B cell (primary cell): ENCODE measurements at places on chromosomes 7 and 10. TPM values are rescaled to one million over a fixed set of nuclear protein-coding genes. Genes with fewer than 3 reads are reported as not detected.

CLDN4 gene
- not detected in 2 replicates for total RNA-seq

- no peaks in the 10 kb centered on the region for H3K36me3 ChIP-seq
- no peak overlapping the region for H3K4me3 ChIP-seq
- no peaks in the 10 kb centered on the region for H3K27me3 ChIP-seq
- H3K27ac ChIP-seq: peak overlapping the region; percentile 92
- peaks cover 74% of the 10 kb centered on the region for H3K4me1 ChIP-seq
Observed at GRCh38 chr10:132592790-132593383, 55.3 kb downstream of the INPP5A start.

GRCh38 chr10:102758240-102758932 lies 14.6 kb downstream of the WBP1L start:
- no peak overlapping the region for H3K27ac ChIP-seq
- no peaks in the 10 kb centered on the region for H3K27me3 ChIP-seq
- H3K4me3 ChIP-seq: no peak overlapping the region
- peaks cover under 1% of the 10 kb centered on the region for H3K36me3 ChIP-seq
- H3K4me1 ChIP-seq: peaks cover under 1% of the 10 kb centered on the region

DNA sequence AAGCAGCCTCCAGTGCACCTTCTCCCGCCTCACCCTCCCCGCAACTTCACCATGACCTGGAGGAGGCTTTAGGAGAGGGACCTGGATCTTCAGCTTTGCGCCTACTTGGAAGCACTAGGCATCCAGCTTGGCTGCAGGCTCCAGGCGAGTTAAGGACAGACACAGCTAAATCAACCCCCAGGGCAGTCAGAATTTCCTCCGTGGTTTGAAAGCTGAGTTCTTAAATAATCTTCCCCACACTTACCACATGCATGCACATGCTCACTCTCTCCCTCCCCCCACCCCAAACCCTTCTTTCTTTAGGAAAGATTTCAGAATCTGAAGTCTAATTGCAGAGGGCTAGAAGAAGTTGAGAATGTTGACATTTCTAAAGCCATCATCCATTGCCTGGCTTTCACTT lies 36.7 kb upstream of the LRRC4 start:
- H3K4me3 ChIP-seq: no peak overlapping the region
- no peaks in the 10 kb centered on the region for H3K4me1 ChIP-seq
- no peak overlapping the region for H3K27ac ChIP-seq
- H3K27me3 ChIP-seq: no peaks in the 10 kb centered on the region
- DNase-seq: no peak

DNA sequence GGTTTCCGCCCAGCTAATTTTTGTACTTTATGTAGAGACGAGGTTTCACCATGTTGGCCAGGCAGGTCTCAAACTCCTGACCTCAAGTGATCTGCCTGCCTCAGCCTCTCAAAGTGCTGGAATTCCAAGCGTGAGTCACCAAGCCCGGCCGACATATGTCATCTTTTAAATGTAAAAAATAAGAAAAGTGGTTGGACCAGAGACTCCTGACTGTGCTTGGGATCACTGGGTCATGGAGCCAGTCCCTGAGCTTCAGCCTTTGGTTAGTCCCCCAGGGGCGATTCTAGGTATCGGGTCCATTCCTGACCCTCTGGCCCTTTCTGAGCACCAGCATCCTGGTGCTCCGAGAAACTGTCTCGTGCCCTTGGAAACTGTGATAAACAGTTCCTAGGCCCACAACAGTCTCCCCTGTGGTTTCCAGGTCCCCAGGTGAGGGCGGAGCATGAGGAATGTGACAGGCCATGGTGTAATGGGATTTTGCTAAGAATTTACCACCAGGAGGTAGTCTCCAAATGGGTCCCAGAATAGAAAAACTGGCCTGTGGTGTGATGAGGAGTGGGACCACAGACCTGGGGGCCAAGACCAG lies 32.8 kb downstream of the UBTD1 start:
- no peaks in the 10 kb centered on the region for H3K4me1 ChIP-seq
- H3K4me3 ChIP-seq: no peak overlapping the region
- H3K27ac ChIP-seq: no peak overlapping the region

DNA sequence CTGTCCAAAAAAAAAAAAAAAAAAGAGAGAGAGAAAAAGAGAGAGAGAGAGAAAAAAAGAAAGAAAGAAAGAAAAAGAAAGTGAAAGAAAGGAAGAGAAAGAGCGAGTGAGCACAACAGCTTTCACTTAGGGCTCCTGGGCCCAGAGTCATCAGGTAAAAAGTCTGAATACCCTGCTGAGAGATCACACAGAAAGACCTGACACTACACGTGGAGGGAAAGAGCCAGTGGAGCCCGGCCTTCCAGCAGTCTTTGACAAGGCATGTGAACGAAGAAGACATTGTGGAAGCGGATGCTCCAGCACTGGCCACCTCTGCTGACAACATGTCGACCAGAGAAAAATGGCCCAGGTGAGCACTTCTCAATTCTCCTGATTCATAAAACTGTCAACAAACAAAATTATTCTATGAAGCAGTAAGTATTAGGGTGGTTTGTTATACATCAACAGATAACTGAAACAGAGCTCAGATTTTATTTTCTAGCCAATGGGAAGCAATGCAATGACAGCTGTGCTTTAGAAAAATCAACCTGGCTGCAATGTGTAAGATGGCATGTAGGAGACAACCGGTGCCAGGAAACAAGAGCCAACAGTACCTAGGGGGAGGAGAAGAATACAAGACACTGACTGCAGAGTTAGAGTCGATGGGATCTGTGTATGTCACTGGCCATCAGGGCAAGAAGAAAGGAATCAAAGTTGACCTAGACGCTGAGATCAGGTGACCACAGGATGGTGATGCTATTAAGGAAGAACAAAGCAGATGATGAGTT lies 4.4 kb downstream of the RNF216 start:
- H3K27me3 ChIP-seq: no peaks in the 10 kb centered on the region
- peaks cover 9% of the 10 kb centered on the region for H3K4me1 ChIP-seq
- no peak overlapping the region for H3K27ac ChIP-seq
- H3K36me3 ChIP-seq: peaks cover 7% of the 10 kb centered on the region
- DNase-seq: no peak

- H3K27ac ChIP-seq: no peak overlapping the region
- H3K4me1 ChIP-seq: no peaks in the 10 kb centered on the region
- no peak for DNase-seq
- no peaks in the 10 kb centered on the region for H3K27me3 ChIP-seq
- no peaks in the 10 kb centered on the region for H3K36me3 ChIP-seq
- no peak overlapping the region for H3K4me3 ChIP-seq
Observed at GRCh38 chr10:106973288-106973687, 191.2 kb downstream of the SORCS1 start.

GRCh38 chr7:155785536-155785935 lies 26.7 kb downstream of the SHH start:
- DNase-seq: no peak
- H3K36me3 ChIP-seq: peaks cover 26% of the 10 kb centered on the region
- no peak overlapping the region for H3K27ac ChIP-seq
- H3K4me3 ChIP-seq: no peak overlapping the region
- peaks cover 11% of the 10 kb centered on the region for H3K4me1 ChIP-seq

- H3K27me3 ChIP-seq: no peaks in the 10 kb centered on the region
- DNase-seq: no peak
- peak overlapping the region; percentile 29 for H3K4me3 ChIP-seq
Observed at GRCh38 chr7:11831156-11831735, 752 bp downstream of the THSD7A start.

DNA sequence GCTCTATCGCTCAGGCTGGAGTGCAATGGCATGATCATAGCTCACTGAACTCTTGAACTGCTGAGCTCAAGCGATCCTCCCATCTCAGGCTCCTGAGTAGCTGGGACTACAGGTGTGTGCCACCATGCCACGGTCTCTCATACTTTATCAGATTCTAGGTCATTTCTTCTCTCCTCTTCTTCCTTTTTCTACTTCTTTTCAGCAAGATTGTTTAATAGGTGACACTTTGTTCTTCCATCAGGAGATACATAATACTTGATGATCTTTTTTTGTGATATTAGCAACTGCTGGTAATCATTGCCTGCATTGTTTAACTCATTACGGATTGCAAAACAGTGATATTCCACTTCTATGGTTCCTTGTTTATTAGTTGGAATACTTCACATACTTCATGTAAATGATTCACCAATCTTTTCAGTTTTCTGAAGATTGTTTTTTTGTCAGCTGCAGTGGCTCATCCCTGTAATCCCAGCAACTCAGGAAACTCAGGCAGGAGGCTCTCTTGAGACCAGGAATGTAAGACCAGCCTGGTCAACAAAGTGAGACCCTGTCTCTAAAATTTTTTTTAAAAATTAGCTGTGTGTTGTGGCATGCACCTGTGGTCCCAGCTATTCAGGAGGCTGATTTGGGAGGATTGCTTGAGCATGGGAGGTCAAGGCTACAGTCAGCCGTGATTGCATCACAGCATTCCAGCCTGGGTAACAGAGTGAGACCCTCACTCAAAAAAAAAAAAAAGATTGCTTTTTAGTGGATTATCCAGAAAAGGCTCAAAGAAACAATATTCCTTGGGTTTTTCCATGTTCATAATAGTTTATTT lies 36.2 kb upstream of the CHST3 start:
- no peak overlapping the region for H3K27ac ChIP-seq
- no peaks in the 10 kb centered on the region for H3K36me3 ChIP-seq
- no peak for DNase-seq
- H3K27me3 ChIP-seq: no peaks in the 10 kb centered on the region

- peak; percentile 12 for DNase-seq
- no peaks in the 10 kb centered on the region for H3K36me3 ChIP-seq
- peaks cover 36% of the 10 kb centered on the region for H3K4me1 ChIP-seq
- no peaks in the 10 kb centered on the region for H3K27me3 ChIP-seq
Observed at GRCh38 chr10:50577681-50578350, 45.9 kb downstream of the SGMS1 start.

- H3K27ac ChIP-seq: no peak overlapping the region
- no peak for DNase-seq
- no peak overlapping the region for H3K4me3 ChIP-seq
- no peaks in the 10 kb centered on the region for H3K27me3 ChIP-seq
Observed at GRCh38 chr7:71345117-71345884, 213.4 kb downstream of the GALNT17 start.

GRCh38 chr7:116339564-116339963 lies 129.2 kb downstream of the TES start:
- no peaks in the 10 kb centered on the region for H3K27me3 ChIP-seq
- DNase-seq: no peak
- no peaks in the 10 kb centered on the region for H3K36me3 ChIP-seq
